Activated CD4-positive, alpha-beta memory T cell treated with anti-CD3 and anti-CD28 coated beads for 36 hours (primary cell): ENCODE measurements at places on chromosomes 5 and 9. TPM values are rescaled to one million over a fixed set of nuclear protein-coding genes. Genes with fewer than 3 reads are reported as not detected.

DNA sequence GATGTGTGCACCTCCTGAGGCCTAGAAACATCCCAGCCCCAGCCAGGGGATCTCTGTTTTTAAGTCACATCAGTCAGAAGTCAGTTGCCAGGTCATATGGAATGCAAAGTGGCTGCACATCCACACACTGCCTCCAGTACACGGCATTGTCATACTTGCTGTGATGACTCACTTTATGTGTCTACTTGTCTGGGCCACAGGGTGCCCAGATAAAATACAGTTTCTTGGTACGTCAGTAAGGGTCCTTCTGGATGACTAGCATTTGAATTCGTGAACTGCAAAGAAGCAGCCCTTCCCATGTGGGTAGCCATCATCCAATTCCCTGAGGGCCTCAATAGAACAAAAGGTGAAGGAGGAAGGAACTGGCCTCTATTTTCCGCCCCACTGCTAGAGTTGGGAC, 27.7 kb downstream of the AUH start:
- peak; percentile 28 for DNase-seq

DNA sequence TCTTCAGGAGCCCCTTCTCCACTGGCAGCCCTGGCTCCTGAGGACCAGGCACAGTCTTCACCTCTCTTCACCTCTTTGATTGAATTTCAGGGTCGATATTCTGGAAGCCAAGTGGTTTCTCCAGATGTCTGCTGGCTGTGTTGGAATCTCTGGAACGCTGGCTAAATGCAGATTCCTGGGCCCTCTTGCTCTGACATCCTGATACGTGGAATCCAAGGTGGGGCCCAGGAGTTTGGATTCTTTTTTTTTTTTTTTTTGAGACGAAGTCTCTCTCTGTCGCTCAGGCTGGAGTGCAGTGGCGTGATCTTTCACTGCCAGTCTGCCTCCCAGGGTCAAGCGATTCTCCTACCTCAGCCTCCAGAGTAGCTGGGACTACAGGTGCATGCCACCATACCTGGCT, 26.8 kb upstream of the IER5L start:
- DNase-seq, result no peak

GRCh38 chr9:127694890-127695720, 11.7 kb upstream of the CFAP157 start:
- DNase-seq, result no peak

DNA sequence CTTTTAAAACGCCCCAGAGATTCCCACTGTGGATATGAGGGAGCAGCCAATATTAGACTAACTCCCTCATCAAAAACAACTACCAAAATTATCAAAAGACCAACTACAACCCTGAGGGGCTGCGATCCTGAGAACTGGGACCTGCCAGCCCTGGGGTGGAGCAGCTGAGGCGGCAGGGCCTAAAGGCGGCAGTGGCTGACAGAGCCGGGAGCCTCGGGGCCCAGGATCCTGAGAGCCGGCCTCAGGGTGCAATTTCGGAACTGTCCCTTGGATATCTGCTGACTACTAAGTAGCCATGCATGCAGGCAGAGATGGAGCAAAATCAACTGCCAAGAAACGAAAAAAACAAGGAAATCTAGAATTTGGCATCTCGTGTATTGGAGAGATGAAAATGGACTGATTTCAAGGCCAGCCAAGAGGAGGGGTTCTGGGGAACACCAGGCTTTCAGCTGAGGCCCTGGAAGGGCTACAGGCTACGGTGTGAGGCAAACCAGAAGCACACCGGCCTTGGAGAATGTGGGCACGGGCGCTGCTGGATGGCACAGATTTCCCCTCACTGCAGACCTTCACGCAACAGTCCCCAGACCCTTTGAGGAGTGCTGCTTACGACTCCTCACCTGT, 63.6 kb upstream of the UBAC1 start:
- peak; percentile 1 for DNase-seq

GRCh38 chr5:75020016-75020656, 32.2 kb downstream of the GCNT4 start:
- no peak for DNase-seq

DNA sequence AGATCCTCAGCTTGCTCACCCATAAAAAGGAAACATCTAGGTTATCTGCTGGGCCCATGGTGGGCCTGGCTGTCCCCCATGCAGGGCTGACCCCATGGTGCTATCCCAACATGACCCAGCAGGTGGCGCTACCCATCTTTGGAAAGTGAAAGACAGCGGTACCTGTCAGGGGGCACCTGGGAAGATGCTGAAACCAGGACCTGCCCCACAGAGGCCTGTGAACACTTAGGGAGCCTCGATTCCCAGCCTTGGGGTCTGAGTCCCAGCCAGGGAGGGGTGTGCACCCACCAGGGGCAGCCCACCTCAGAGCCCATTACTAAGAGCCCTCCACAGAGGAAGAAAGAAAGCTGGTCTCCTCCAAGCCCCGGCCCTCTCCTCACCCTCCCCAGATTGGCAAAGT, 46.6 kb upstream of the IPPK start:
- peak; percentile 85 for DNase-seq

OCLN gene
- total RNA-seq, result 0.83 TPM

- DNase-seq, result no peak
These were observed 7.3 kb downstream of the VLDLR start for GRCh38 chr9:2628919-2629318.

AQP7 gene
- 0.36 TPM for total RNA-seq

SUSD3 gene
- 72.8 TPM for total RNA-seq

DNA sequence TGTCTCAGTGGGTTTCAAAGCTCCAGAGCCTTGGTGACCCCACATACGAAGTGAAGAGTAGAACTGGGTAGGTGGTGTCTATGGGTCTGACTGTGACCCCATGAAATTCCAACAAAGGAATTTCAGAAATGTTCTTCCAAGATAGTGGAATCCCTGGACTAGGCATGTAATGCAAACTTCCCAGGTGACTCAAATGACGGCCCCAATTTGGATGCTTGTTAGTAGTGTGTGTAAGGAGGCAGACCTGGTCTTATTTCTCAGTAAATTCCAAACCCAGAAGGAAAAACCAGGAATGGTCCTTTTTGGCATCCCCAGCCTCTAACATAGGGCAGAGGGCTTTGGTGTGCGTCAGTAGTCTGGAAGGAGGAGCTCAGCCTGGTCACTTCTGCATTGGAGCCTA, 43.6 kb upstream of the ABCA1 start:
- no peak for DNase-seq

DNA sequence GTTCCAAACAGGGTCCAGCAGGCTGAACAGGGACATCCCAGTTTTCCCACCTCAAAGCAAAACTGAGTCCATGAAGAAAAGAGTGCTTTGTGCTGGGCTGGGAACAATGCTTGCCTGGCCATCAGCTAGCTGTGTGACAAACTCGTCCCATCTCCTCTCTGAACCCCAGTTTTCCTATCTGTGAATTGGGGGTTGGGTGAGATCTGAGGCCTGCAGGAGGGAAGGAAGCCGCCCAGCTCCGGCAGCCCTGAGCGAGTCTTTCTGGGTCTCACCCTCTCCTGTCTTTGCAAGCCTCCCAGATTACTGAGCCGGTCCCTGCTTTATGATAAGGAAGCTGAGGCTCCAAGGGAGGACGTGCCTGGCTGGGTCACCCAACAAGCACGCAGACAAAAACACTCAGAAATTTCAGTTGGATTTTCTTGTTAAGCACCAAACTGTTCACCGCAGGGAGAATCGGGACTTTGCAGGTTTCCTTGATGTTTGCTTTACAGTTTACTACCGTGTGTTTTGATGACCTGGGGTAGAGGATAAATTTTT, 82.6 kb upstream of the LMX1B start:
- DNase-seq, result no peak
